ENCODE measurements at places on chromosomes 2 and 18. TPM values are rescaled to one million over a fixed set of nuclear protein-coding genes. Genes with fewer than 3 reads are reported as not detected.

The EMX1 gene
- 0.57 TPM for total RNA-seq

The RGPD8 gene
- total RNA-seq: 19.3 TPM

The UGT1A9 gene
- not detected for total RNA-seq

The SERPINB4 gene
- not detected for total RNA-seq

The CD207 gene
- total RNA-seq: not detected

The MPP4 gene
- not detected for total RNA-seq

The MC2R gene
- not detected for total RNA-seq

The CDH2 gene
- total RNA-seq: not detected

The KLHL30 gene
- not detected for total RNA-seq

The BMP10 gene
- total RNA-seq: not detected

The CAVIN2 gene
- total RNA-seq: not detected

The AQP12A gene
- total RNA-seq: not detected

The NOSTRIN gene
- total RNA-seq: not detected

The OSR1 gene
- not detected for total RNA-seq

The PRR30 gene
- total RNA-seq: not detected

The CAPN13 gene
- total RNA-seq: not detected

The CPO gene
- total RNA-seq: 0.20 TPM

The UGT1A6 gene
- not detected for total RNA-seq

The MTIF2 gene
- total RNA-seq: 58.9 TPM
